ENCODE measurements at places on chromosomes 1 and 21. TPM values are rescaled to one million over a fixed set of nuclear protein-coding genes. Genes with fewer than 3 reads are reported as not detected.
A peak's percentile ranks its signal among the peaks of the same experiment; 100 is the strongest.

DNA sequence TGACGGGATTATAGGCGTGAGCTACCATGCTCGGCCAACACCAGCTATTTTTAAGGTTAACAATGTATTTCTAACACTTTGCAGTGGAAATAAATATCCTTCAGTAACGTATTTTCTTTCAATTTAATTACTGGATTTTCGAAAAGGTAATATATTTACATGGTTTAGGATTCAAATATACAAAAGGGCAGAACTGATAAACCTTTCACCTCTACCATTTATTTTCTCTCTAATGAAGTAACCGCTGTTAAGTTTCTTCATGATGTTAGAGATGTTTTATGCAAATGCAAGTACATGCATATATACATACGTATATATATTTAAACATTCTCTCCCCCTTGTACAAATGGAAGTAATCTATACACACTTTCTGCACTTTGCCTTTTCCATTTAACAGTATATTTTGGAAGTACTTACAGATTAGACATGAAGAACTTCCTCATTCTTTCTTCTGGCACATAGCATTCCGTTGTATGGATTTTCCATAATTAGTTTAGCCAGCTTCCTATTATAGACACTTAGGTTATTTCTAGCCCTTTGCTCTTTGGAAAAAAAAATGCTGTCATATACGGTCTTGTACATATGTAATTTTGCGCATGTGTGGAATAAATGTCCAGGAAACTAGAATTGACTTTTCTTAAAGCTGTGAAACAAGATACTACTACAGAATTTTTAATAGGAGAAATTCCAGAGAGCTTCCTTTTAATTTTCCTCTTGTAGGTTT, 14.9 kb upstream of the HJV start:
- DNase-seq = peak; percentile 44

GRCh38 chr1:33282791-33283190, 26.5 kb downstream of the ZNF362 start:
- no peak for DNase-seq

DNA sequence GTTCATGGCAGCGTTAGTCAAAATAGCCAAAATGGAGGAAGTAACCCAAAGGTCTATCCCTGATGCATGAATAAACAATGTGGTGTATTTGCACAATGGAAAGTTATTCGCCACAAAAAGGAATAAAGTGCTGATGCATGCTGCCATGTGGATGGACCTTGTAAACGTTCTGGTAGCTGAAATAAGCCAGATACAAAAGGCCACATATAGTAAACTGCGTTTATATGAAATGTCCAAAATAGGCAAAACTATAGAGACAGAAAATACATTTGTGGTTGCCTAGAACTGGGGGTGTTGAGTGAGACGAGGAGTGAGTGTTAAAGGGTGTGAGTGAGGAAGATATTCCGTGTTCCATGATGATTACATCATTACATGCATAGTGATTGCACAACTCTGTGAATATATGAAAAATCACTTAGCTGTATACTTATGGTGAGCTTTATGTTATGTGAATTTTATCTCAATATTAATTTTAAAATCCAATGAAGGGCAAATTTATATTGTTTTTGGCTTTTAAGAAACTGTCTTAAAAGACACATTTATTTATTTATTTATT, 321.3 kb downstream of the KIF26B start:
- no peak for DNase-seq

- no peak for DNase-seq
Measured at GRCh38 chr1:57963581-57963980, 539.7 kb upstream of the DAB1 start.

- no peak for DNase-seq
Measured at GRCh38 chr1:60088620-60089155, 15.1 kb upstream of the C1orf87 start.

GRCh38 chr1:3557366-3557765, 53.9 kb downstream of the MEGF6 start:
- DNase-seq = no peak

GRCh38 chr1:33180226-33180910, 1.5 kb downstream of the TRIM62 start:
- DNase-seq = no peak

GRCh38 chr1:202010180-202011015, at the start of gene ELF3:
Gene ELF3, plus strand, starts transcription at chr1:202010587. Its CDS starts 550 bp downstream, at chr1:202011137.
- peak; percentile 28 for DNase-seq

DNA sequence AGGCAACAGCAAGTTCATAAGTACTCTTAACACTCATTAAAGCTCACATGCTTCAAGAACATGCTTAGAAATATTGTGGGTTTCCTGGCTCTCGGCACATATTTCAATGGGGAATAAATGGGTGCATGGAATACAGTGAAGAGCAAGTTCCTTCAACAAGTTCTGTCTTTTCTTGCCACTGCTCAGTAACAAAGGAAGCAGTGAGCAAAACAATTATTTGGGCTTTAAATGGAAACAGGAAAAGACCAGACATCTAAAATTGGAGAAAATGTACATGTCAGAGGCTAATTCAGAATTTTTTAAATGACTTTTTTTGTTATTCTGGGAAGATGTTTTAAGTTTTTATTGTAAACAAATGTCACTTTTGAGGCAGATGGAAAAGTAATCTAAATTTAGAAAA, 478.7 kb downstream of the SETD4 start:
- DNase-seq = no peak

DNA sequence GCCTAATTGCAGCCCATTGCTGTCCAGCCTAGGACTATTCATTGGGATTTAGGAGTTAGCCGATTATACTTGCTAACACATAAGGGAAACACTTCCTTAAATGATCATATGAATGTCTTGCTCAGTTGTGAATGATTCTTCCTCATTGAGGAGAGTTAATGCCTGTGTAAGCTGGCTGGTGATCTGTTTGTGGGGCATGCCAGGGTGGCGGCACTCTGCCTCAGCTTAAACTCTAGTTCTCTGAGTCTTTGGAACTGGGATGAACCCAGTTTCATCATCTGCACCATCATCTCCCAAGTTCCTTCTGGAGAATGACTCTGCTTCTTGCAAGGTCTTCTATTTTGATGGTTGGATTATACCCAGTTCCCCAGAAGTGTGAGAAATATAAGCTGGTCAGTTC, 23.9 kb upstream of the SLAMF6 start:
- DNase-seq = no peak

- DNase-seq = peak; percentile 78
Measured at GRCh38 chr1:234608025-234608910, 1.7 kb downstream of the IRF2BP2 start.

GRCh38 chr21:34625030-34625593, 10.2 kb upstream of the RCAN1 start:
- no peak for DNase-seq

- no peak for DNase-seq
Measured at GRCh38 chr1:50458507-50458906, 35.3 kb upstream of the DMRTA2 start.

- no peak for DNase-seq
Measured at GRCh38 chr1:19436716-19437476, 48.4 kb downstream of the CAPZB start.

GRCh38 chr1:207948536-207949250, 37.8 kb upstream of the CD34 start:
- DNase-seq = no peak

DNA sequence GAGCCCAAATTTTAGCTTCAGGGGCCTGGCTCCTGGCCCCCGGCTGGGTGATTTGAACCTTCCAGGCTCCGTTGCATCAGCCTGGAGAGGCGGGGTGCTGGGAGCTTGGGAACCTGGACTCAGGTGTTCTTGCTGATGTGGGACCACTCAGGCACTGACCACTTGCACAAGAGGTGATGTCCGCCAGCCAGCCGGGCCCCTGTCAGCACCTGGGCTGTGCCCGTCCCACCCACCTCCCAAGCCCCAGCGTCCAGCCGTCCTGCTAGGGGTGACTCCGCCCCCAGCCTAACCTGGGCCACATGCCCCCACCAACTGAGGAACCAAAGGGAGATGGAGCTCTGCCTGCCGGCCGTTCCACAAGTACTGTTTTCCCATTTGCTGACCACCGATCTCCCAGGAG, 47.4 kb upstream of the ARHGEF16 start:
- no peak for DNase-seq

- no peak for DNase-seq
Measured at GRCh38 chr1:174659823-174660222, 212.1 kb downstream of the GPR52 start.

DNA sequence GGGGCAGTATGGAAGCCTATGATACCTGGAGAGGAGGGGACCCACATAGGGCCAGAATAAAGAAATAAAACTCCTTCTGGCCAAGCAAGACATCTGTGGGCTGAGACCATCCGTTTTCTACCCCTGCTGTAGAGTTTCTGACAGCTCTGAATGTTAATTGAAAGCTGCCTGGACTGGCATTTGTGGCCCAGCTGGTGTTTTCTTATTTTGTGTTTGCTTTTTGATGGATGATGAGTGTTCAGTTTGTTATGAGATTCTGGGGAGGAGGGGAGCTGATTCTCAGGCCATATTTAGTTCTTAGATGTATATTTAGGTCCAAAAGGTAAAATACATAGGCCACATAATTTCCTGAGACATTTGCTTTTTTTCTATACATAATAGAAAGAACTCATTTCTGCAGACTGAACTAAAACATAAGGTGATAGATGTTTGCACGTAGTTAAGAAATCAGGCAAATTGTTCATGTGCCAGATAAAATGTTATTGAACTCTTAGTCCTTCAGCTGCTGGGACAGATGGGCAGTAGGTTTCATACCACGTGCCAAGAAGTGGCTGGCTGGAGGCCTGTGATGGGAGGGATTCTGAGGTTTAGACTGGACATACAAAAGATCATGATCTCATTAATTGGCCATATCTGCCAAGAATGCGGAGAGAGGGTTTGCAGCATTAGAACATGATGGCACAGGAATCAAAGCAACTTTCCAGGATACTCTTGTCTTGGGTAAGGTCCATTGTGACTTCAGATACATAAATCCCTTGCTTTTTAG, 54.1 kb downstream of the DSCAM start:
- no peak for DNase-seq

- no peak for DNase-seq
Measured at GRCh38 chr1:45097944-45098343, 85.9 kb downstream of the UROD start.

- no peak for DNase-seq
Measured at GRCh38 chr1:196449460-196449859, 158.8 kb downstream of the KCNT2 start.

DNA sequence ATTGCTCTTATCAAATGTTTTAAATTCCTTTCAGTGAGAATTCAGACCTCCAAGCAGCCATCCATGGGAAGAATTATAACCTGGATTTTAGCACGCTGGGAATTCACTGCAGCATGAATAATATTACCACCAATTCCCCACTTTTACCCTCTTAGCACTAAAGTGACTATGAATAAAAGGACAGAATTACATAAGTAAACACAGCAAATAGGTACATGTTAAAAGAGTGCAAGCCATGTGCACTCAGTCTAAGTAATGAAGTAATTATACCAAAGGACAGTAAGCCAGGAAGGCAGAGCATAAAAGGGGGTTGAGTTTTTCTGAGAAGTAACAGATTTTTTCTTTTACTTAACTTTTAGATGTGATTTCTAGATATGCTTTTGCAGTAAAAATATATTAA, 176.3 kb downstream of the DENND1B start:
- no peak for DNase-seq

DNA sequence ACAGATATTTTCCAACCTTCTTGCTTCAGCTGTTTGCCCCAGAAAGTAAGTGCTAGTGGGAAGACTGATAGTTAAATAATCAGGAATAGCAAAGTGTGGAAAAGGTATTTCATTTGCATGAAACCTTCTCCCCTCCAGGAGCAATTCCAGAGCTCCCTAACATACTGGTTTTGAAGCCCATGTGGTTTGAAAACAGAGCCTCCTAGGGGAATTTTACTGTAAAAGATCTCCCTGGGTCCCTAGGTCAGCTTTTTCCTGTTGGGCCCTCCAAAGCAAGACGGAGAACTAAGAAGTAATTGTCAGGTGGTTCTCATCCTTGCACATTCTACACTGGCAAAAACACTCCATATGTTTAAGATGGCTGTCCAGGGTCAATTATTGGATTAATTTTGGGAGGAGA, 218.7 kb upstream of the FOXD3 start:
- DNase-seq = no peak

DNA sequence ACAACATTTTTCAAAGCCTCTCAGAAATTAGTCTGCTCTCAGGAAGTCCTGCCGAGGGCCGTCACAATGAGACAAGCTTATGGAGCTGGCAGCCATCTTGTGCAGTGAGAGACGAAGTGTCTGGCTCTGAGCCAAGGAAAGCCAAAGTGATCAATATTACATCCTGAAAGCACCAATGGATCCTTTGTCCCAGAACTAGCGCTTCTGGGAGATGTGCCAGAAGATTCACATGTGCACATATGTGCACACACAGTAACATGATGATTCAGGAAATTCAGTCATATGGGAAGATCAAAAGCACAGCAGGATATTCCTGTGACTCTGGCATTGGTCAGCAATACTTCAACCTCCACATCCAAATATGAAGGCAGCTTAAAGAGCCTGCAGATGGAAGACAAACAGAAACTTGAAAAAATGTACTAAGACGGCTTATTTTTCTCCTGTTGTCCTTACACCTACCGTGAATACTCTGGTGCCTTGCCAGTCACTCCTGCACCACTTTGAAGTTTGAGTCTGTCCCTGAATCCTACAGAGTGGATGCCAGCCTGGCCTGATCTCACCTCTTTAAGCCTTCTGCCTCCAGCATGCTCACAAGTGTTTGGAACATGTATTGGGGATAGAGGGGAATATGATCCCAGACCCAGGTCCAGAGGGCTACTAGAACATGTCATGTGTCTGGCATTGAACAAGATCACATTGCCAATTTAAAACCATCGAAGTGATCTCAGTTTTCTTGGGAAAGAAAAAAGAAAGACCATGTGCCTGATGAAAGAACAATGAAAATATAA, 44.5 kb upstream of the PRRX1 start:
- DNase-seq = no peak

The LCE1B gene
- not detected for total RNA-seq

The CHRM3 gene
- not detected for total RNA-seq

The FCGR1A gene
- not detected for total RNA-seq

The PALMD gene
- not detected for total RNA-seq

The C1orf185 gene
- not detected for total RNA-seq

The CYP4Z1 gene
- not detected for total RNA-seq

The RGL1 gene
- 0.20 TPM for total RNA-seq

The PLEKHA6 gene
- total RNA-seq = not detected

The SH2D1B gene
- total RNA-seq = not detected

The SLC37A1 gene
- total RNA-seq = 22.5 TPM

The SPRR2B gene
- total RNA-seq = not detected

The IFI44L gene
- total RNA-seq = not detected

The SIM2 gene
- not detected for total RNA-seq

The DMBX1 gene
- total RNA-seq = not detected

The HS2ST1 gene
- 63.7 TPM for total RNA-seq

The RPS6KA1 gene
- 83.3 TPM for total RNA-seq

The OR2M3 gene
- total RNA-seq = not detected

The LCE3D gene
- total RNA-seq = not detected

The PPT1 gene
- 66.5 TPM for total RNA-seq

The C1orf216 gene
- 15.3 TPM for total RNA-seq

The CYP4A22 gene
- not detected for total RNA-seq

The SDC3 gene
- total RNA-seq = not detected

The SLC45A3 gene
- 5.3 TPM for total RNA-seq

The YOD1 gene
- 16.5 TPM for total RNA-seq

The DAB1 gene
- not detected for total RNA-seq

Measured in OCI-LY7 (cell line).